ENCODE measurements at places on chromosomes 5 and 9.

DNA sequence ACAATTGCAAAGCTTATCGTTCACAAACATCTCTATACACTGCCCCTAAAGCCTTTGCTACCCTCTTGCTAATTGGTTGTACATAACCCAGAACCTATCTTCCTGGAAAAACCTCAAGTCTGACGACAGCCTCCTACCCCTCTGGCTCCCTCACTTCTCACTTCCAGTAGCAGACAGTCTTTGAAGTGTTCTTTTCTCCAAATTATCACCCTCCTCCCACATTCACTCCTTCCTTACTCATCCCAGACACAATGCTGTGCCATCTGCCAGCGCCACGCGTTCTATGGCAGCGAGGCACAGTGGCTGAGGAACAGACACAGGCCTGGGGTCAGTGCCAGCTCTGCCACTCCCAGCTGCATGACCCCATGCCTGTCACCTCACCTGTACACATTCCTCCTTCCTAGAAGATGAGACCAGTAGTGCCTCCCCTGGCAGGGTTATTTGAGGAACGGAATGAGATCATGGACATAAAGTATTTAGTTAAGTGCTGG is 27.7 kb downstream of the CLTA start:
- DNase-seq, result no peak

DNA sequence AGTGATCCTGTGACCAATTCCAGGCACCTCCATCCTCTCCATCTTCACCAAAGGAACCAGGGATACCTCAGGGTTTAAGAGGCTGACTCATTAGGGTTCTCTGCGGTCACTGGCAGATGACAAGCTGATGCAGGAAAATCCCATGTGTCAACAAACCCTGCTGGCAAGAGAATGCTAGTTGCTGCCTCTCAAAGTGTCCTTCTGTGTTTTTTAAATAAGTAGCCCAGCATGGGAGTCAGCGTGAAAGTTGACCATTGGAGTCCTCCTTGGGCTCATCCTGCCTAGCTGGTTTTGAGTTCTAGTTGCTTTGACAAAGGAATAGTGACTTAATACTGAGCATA is 200.2 kb downstream of the SLIT3 start:
- DNase-seq, result peak; percentile 81

- no peak for DNase-seq
Measured at GRCh38 chr5:108793207-108793606, 45.5 kb downstream of the FER start.

- peak; percentile 42 for DNase-seq
Measured at GRCh38 chr9:6910032-6910431, 152.3 kb downstream of the KDM4C start.

DNA sequence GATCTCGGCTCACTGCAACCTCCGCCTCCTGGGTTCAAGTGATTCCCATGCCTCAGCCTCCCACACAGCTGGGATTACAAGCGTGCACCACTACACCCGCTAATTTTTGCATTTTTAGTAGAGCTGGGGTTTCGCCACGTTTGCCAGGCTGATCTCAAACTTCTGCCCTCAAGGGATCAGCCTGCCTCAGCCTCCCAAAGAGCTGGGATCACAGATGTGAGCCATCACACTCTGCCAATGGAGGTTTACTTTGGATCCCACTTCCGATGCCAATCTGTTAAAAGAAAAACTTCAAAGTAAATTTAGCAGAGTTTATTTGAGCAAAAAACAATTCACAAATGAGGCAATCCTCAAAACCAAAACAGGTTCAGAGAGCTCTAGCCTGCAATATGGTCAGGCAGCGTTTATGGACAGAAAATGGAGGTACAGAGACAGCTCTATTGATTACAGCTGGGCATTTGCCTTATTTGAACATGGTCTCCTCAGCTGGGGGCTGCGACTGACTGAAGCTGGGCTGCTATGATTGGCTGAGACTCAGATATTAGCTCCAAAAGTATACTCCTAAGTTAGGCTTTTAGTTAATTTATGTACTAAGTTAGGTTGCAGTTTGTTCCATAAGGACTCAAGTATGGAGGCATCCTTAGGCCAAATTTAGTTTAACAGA is 18.6 kb upstream of the UBTD2 start:
- DNase-seq, result no peak

DNA sequence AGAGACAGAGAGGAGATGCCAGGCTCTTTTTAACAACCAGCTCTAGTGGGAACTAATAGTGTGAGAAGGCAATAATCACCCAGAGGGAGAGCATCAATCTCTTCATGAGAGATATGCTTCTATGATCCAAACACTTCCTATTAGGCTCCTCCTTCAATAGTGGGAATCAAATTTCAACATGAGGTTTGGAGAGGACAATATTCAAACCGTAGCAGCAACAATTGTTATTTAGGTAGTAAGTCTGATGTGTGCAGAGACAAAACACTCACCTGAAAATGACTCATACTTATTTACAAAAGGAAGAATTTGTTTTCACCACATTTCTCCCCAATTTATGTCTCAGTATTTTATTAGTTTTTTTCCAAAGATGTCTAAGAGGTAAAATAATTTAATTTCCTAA is 144.3 kb downstream of the ST8SIA4 start:
- DNase-seq, result no peak

DNA sequence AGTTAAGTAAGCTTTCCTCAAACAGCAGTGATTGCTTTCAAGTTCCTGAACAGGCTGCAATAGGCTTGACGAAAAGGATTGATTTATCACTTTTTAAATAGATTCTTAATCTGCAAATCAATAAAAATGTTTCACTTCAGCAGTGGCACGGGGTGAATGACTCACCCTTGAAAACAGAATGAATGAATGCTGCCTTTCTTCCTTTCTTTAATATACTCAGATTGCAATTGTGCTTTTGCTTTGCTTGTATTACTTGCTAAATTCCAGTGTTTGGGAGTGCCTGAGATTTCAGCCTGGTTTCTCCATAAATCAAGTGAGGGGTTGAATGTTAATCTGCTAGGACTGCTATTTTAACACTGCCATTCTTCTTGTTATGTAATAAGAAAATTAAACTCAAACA is 1293.8 kb downstream of the PTPRD start:
- DNase-seq, result no peak

DNA sequence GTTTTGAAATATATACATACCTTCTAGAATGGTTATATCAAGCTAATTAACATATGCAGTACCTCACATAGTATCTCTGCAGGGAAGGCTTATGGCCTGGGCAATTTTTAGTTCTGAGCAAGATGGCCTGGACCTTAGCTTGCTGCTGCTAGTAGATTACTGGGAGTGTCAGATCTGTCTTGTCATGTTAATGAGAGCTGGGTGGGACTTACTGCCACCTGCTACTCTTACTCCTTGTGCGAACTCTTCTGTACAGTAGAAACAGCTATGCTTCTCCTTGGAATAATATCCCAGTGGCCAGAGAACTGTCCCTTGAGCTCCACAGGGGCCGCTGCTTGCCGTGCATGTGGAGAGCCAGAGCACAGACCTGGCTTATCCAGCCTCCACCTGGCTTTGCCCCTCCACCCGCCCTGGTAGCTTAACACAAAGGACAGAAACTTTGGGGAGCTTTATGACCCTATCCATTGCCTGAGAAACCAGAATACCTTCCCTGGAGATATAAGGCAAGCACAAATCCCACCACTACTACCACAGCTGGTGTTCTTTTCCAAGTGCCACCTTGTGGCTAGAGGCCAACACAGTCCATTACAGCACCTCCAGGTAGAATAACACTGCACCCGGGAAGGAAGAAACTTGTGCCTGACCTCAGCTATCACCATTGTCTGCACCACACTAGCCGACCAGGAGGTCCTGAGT is 74.4 kb upstream of the RUSC2 start:
- DNase-seq, result peak; percentile 4

DNA sequence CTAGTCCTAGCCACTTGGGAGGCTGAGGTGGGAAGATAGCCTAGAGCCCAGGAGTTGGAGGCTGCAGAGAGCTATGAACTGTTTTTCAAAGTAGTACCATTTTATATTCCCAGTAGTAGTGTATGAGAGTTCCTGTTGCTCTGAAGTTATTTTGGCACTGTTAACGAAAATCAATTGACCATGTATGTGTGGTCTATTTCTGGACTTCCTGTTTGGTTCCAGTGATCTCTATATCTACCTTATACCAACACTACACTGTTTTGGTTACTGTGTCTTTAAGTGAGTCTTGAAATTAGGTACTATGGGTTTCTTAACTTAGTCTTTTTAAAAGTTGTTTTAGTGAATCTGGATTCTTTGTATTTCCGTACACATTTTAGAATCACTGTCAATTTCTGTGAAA is 13.6 kb downstream of the SLF1 start:
- DNase-seq, result no peak

DNA sequence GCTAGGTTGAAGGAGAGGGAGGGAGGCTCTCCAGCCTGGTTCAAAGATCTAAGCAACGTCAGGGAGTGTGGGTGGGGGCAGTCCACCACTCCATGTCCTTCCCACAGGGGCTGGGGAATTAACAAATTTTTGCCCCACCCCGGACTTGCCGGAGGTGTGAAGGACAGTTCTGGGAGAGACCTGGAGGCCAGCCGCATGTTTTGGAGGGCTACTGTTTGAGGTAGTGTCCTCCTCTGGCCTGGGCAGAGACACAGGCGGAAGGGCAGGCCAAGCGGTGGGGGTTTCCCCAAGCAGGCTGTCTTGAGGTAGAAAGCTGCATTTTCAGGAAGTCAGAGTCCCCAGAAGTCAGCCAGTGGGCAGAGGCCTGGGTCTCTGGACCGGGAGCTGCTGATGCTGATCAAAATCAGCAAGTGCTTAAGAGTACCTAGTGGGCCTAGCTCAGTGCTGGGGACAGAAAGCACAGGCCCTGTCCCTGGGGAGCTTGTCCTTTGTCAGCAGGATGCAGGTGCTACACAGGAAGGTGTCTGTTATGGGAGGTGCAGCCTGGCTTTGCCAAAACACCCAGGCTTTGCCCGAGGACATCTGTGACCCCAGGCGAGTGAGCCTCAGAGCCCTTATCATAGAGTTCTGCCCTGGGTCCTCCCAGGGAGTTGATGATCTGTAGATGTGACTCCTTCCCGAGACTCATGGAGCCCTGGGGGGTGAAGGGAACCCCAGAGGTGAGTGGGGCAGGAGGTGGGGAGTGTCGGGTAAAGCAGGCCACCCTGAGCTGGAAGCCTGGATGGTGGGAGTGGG is 18.5 kb downstream of the JADE2 start:
- no peak for DNase-seq

GRCh38 chr5:98905857-98906688 is 22.7 kb downstream of the CHD1 start:
- peak; percentile 56 for DNase-seq

- no peak for DNase-seq
Measured at GRCh38 chr9:78103971-78104433, 72.4 kb upstream of the GNAQ start.

- DNase-seq, result peak; percentile 99
Measured at GRCh38 chr9:134670042-134670525, 28.5 kb downstream of the COL5A1 start.

DNA sequence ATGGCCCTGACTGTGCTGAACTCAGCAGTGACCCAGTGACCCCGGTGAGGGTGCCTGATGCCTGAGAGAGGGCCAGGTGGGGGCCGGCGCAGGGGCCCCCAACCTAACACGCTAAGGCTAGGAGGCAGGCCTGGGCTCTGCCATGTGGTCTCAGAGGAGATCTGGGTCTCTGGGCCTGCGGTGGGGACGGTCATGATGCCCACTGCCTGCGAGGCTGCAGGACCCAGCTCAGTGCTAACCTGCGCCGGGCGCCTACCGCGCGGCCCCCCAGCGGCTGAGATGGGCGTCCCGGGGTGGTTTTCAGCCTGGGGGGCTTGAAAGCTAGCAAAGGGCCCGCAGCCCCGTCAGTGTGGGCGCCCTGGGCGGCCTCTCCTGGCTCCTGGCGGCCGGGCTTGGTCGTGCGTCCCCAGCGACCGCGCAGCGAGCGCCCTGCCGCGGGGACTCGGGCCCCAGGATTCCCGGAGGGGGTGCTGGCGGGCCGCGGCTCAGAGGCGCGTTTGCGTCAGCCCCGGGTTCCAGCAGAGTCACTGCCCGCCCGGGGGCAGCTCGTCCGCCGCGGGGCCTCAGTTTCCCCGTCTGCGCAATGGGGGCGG is 2.5 kb downstream of the EGFL7 start:
- DNase-seq, result peak; percentile 27

GRCh38 chr5:55114061-55114460 is 11.6 kb downstream of the GZMA start:
- no peak for DNase-seq

DNA sequence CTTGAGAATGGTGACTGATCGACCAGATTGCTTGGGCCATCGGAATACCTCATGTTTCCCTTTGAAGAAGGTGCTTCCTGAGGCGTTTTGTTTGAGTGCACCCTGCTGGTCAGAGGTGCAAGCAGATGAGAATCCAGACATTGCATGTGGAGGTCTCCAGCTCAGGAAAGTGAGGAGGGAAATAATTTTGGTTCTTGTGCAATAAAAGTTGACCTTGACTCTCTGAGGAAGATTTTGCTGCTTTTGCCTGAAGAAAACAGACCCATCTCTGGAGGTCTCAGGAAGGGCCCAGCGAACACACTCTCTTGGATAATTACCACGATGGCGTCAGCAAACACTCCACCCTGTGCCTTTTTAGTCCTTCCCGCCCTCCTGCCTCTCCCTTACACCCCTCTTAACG is 69.7 kb downstream of the GRAMD2B start:
- DNase-seq, result no peak

GRCh38 chr5:102324714-102325113 is 28.6 kb upstream of the SLCO4C1 start:
- no peak for DNase-seq

GRCh38 chr5:16090270-16090669 is 89.3 kb downstream of the MARCHF11 start:
- DNase-seq, result no peak

- peak; percentile 98 for DNase-seq
Measured at GRCh38 chr5:32027717-32028458, 146.2 kb downstream of the GOLPH3 start.

- DNase-seq, result no peak
Measured at GRCh38 chr5:178416919-178417318, 173.3 kb downstream of the COL23A1 start.

DNA sequence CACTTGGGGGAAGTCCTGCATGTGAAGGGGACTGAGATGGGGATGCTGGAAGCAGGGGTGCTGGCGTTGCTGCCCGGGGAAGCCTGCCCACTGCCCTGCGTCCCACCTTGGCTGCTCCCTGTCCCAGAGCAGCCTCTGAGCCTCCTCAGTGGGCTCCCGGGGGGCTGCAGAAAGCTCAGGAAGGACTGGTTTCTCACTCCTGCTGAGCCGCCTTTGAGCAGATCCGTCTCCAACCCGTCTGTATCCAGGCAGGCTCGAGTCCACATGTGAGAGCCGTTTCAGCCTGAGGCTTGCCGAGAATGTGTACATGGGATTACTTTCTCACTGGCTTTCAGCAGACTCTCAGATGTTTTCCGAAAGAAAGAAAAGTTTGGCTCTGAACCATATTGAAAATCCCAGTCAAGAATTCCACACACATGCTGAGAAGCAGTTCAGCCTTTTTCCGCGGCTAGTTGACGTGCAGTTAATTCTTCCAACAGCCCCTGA is 95.3 kb upstream of the COL5A1 start:
- peak; percentile 69 for DNase-seq

GRCh38 chr5:111254613-111255012 is 30.4 kb downstream of the CAMK4 start:
- DNase-seq, result no peak

All from EH (cell line).